ENCODE measurements at places on chromosomes 7 and 10.

GRCh38 chr10:129521161-129522025, 54.4 kb downstream of the MGMT start:
- no peak for DNase-seq

DNA sequence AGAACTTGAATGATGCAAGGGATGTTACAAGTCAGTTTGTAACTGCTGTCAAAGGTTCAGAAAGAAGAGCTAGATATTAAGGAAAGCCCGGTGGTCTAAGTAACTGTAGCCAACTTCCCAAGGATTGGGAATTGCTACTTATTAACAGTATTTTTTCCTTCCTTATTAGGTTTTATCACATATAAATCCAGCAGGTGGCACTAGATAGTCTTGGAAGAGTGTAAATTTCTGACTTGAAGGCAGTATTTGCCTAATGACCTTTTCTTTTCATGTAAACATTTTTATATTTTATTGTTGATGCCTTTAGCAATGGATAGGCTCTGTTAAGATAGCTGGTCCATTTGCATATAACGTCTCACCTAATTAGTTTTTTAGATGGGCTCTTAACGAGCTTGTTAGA, 51.2 kb downstream of the ANLN start:
- no peak for DNase-seq

DNA sequence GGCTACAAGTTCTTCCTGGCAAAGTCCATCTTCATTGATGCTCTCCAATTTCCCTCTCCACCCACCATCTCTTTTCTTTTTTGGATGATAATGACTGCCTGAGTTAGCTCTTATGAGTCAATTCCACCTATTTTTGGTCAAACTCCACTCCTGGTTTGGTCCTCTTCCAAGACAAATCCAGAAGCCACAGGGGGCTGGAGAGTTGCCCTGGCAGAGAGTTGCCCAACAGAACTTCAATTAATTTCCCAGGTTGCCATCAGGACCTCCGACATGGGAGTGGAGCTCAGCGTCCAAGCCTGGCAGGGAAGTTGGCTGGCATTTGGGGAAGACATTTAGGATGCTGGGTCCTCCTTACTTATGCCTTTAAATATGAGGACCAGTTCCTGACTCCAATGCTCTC, 29.2 kb upstream of the KCNMA1 start:
- no peak for DNase-seq

DNA sequence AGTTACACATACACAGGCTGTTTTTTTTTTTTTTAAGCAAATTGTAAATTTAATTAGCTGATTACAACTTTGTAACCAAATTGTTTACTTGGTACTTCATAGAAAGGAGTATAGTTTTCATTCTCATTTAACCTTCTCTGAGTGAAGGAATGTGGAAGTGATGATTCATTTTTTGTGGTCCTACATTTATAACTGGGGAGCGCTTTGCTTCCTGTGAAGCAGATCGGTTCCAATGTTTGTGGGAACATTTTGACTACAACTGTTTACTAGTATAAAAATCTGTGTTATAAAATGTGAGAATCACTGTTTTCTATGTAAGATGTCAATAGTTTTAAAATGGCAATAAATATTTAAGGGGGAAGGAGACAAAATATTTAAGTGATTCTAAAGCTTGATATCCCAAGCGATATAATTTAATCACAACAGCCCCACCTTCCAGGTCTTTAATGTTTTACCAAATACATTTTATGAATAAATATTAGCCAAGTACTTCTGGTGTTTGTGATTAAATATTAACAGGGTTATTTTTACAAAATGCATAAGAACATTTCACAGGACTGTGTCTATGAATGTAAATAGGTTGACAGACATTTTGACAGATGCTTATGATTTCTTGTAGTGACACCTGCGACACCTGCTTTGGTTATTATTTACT, 57.1 kb downstream of the NXPH1 start:
- DNase-seq, result no peak

- no peak for DNase-seq
Observed at GRCh38 chr7:108419961-108420908, 36.0 kb downstream of the NRCAM start.

Data from amygdala (tissue), 56 donors.